ENCODE measurements at places on chromosomes 16 and 17.

DNA sequence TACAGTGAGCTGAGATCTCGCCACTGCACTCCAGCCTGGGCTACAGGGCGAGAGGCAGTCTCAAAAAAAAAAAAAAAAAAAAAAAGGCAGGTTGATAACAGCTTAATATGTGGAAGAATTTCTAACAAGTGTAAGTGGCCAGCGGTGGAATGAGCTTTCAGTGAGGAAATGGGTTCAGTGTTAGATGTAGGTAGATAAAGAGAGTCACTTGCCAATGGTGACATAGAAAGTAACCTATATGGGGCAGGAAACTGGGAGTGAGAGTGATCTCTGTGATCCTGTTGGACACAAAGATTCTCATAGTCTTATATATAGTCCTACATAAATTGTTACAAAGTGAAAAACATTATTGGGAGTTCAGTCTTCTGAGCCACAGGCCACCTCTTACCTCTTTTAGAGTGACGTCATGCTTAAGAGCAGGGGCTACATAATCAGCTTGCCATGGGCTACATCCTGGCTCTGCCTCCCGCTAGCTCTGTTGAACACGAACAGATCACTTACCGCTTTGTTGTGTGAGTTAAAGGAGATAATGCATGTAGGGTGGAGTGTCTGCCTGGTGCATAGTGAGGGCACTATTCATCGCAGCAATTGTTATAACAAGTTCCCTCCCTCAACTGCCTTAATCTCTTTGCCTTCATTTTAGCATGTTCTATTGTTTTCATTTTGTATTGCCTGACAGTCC is 110.2 kb upstream of the ELAC2 start:
- no peak for DNase-seq

GRCh38 chr16:86930001-86930400 is 351.7 kb downstream of the FOXL1 start:
- no peak for DNase-seq

DNA sequence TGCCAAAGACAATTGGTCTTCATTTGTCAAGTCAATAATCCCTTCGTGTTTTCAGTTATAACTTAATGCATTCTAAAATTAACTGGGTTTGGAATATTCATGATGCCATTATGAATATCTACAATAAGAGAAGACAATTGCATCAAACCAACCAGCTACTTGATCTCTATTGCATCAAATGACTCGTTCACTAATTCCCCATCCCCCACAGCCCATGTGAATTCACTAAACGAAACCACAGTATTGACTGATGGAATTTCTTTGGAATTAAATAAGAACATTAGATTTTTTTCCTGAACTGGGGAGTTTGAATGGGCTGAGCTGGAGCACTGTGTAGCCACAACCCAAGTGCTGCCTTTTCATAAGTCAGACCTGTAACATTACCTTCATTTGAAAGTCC is 65.3 kb downstream of the HS3ST3B1 start:
- DNase-seq, result no peak

DNA sequence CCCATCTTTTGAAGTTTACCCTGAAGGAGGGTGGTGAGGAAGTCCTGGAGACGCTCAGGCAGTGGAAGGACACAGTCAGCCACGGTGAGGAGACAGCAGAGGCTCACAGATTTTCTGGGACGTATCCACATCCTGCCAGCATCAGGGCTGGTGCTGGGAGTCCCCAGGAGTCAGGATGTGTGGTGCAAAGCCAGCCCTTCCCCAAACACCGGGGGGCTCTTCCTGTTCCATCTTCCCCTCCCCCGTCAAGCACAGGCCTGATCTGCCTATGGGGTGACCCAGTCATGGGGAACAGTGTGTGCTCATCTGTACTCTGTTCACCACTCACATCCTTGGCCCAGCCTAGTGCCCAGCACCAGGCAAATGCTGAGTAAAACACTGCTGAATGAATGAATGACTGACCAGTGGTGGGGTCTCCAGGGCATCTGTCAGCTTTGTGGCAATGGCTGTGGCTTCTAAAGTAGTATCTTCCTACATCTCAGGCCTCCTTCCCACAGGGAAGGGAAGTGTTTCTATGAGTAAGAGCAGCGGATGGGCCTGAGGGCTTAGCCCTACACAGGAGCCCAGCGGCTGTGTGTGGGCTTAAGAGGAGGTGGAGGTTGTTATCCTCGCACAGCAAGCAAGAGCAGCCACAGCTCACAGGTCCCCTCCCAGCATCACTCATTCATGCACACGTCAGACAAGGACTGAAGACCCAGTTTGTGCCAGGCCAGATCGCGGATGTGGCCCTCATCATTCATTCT is 23.3 kb downstream of the NOS2 start:
- no peak for DNase-seq

GRCh38 chr17:49848019-49848473 is at the start of gene TAC4:
Gene TAC4 (minus strand): TSS chr17:49848069. CDS start chr17:49848017, 52 bp downstream.
- DNase-seq, result no peak

GRCh38 chr16:8756755-8757154 is 40.7 kb downstream of the TMEM186 start:
- DNase-seq, result no peak

DNA sequence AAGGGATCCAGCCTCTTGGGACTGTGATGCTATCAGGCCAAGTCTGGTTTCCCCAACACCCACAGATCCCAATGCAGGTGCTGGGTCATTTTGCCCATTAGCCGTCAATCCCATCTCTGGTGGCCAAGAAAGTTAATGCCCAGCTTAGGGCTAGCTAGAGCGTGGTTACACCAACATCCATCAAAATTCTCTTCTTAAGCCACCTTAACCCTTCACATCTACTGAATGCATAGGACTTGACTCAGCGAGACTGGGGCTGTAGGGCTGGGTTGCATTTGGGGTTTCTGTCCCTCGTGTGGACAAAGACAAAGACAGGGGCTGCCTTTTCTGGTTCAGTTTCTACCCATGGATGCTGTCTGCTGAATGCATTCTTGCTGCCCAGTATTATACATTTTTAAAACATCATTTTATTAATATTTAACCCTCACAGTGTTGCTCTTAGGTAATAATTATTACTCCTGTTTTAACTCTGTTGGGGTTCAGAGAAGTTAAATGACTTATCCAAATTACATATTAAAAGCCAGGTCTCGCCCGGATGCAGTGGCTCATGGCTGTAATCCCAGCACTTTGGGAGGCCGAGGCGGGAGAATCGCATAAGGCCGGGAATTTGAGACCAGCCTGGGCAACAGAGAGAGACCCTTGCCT is 141.1 kb upstream of the NOL11 start:
- DNase-seq, result no peak

DNA sequence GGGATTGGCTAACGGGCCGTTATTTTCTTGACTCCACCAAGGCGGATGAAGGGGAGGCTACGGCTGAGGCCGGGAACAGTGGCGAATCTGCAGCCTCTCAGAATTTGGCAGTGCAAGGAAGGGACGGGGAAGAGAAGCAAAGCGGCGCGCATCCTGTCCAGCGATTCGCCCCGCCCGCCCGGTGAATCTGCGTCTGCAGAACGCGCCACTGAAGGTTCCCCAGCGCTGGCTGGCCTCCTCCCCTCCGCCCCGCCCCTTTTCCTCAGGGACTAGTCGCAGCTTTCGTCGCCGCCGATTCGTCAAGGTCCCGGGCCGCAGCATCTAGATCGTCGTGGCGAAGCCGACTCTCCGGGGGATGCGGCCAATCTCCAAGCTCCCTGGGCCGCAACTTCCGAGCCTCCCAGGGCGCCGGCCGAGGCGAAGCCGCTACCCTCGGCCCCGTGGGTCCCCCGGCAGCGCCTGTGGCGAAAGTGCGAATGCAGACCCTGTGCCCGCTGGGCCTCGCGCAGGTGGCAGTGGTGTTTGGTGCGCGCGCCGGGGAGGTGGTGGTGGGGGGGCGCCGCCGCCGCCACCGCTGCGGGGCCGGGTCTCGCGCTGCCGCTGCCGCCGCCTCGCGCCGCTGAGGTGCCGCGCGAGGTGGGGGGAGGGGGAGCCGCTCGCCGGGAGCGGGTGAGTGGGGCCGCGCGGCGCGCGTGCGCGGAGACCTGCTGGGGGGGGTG is at the start of gene SETD1A:
TSS of gene SETD1A (plus strand) at position 299 of the 719 bp plus-strand sequence. CDS start 978 bp downstream, outside the sequence.
- DNase-seq, result no peak

DNA sequence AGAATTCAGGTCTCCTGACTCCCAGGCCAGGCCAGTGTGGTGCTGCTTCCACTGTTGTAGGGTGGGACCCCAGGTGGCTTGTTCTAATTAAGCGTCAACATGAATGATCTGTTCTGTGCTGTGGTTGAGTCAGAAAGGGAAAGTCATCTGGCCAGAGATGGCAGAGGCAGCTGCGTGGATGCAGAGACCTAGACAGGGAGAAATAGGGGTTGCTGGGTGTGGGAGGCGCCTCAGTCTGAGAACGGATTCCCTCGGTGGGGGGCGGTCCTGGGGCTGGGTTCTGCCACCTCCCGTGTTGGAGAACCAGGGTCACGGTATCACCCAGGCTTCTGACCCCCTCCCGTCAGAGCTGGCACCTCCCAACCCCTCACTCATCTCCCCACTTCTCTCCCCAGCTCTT is 5.6 kb downstream of the FBRS start:
- no peak for DNase-seq

GRCh38 chr17:71970312-71970711 is 150.5 kb upstream of the SOX9 start:
- DNase-seq, result no peak

DNA sequence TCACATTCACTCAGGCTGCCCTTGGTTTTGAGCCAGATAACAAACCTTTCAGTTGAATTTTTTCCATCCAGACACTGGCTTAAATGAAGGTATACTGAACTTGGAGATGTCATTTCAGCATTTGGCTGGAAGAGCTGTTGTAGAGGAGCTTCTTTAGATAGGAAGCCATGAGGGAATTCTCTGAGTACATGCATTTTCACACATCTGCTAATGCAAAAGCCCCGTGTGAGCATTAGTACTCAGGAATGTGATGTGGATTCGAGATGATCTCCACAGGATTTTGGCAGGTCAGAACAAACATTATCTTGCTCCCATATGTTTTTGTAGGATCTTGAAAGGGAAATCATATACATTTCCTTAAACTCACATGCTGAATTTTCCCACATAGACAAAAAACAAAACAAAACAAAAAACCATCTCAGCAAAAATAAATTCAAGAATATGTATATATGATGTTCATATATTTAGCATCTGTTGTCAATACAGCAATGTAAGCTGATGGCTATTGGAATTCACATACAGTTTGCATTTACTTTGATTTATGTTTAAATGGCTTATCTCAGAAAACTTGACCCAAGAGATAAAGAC is 277.2 kb upstream of the TBX2 start:
- no peak for DNase-seq

GRCh38 chr16:9055115-9055514 is 36.3 kb upstream of the HAPSTR1 start:
- DNase-seq, result no peak

- DNase-seq, result no peak
These were observed 4.9 kb downstream of the FBXO39 start for GRCh38 chr17:6780886-6781285.

DNA sequence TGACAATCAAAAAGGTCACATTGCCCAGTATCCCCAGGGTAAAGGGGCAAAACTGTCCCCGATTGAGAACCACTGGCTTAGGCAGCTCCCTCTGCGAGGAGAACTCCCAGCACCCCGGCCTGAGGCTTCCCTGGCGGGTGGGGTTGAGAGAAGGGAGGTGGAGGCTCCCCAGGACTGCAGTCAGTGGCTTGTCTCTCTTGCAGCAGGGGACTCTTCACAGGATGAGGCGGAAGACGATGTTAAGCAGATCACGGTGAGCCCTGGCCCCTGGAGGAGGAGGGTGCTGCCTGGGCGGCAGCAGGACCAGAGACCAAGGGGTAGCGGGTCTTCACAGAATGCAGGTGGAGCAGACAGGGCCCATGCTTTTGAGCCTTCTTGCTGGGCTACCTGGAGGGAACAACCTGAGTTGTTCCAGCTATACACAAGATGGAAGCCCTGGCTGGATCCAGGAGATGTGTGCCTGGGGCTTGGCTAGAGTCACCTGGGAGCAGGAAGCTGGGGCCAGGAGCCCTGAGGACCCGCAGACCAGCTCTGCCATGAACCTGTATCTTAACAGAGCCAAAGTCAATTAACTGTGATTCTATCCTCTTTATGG is 16.8 kb downstream of the POLR3E start:
- DNase-seq, result no peak

- no peak for DNase-seq
These were observed 460.6 kb downstream of the KCNJ2 start for GRCh38 chr17:70629902-70630301.

GRCh38 chr16:66262253-66263167 is 104.0 kb upstream of the CDH5 start:
- DNase-seq, result no peak

GRCh38 chr17:41620583-41621434 is 3.6 kb downstream of the KRT17 start:
- no peak for DNase-seq

DNA sequence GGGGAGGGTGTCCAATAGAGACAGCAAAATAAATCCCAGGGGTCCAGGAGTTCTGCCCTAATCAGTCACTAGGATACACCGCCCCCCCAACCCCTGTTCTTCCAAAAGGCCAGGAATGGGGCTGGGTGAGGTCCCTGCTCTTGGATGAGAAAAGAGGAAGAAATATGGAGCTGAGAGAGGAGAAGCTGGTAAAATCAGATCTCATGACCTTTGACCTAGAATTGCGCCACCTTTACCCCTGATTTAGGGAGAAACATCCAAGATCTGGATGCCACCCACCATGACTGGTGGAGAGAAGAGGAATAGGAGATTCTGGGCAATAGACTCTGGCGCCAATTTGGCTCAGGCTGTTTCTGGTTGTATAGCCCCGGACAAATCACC is 707 bp upstream of the CACNB1 start:
- no peak for DNase-seq

DNA sequence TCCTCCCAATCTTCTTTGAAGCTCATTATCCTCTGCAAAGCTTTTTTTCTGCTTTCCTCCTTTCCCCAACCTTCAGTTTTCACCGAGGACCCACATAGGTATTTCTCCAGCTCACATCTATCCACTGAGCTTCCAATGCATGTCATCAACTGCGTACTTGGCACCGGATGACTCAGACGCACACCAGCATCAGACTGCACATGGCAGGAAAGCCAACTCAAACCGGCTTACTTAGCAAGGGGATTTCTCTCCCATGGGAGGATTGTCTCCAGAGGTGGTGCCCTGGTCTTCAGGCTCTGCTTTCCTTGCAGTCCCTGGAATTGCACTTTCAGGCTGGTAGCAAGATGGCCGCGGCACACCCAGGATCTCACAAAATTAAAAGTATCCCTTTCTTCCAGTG is 1.7 kb upstream of the AKTIP start:
- no peak for DNase-seq

GRCh38 chr16:84124257-84125073 is 7.7 kb upstream of the MBTPS1 start:
- no peak for DNase-seq

DNA sequence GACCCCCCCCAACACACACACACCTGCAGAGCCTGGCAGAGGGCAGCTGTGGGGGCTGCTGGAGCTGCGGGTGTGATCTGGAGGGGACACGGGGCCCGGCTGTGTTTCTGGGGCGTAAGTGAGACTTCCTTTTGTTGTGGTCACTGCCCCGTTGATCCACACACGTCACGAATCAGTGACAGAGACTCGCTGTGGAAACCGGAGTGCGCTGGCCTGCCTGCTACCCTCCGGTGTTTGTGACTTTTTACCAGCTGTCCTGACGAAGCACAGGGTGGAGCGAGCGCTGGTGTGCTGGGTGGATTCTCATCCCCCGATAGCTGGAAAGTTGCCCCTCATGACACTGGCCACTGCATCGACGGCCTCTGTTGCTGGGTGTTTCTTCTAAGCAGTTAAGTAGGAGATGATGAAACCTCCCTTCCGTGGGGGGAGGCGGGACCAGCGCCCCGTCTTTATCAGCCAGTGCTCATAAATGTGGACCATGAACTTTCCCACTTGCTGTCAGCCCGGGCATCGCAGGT is 2.3 kb downstream of the METRNL start:
- no peak for DNase-seq
